Bronchial epithelial cell (primary cell): ENCODE measurements at places on chromosomes 4 and X. TPM values are rescaled to one million over a fixed set of nuclear protein-coding genes. Genes with fewer than 3 reads are reported as not detected.

DNA sequence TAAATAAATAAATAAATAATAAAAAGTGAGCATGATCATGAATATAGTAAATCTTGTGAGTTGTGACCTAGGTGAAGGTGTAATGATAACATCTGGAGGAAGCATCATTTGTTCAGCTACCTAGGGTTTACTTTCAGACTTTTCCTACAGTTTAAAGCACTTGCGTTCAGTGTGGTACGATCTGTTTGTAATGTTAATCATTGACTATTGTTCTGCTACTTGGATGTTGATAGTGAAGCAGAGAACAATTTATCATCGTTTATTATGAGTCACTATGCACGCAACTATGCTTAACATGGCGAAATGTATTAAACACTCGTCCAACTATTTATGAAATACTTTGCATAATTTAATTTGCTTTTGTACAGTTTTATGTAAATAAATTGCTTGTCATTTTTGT is 426.2 kb downstream of the PCDH7 start:
- DNase-seq, result peak; percentile 67

The UGT2B17 gene
- 0.13 TPM in 1 of 2 replicates, not detected in the other for total RNA-seq

The GAGE2A gene
- total RNA-seq, result not detected in 2 replicates

GRCh38 chrX:21382715-21383114 is 8.5 kb downstream of the CNKSR2 start:
- DNase-seq, result peak; percentile 14

The KCTD8 gene
- under 0.01 TPM in 1 of 2 replicates, not detected in the other for total RNA-seq

DNA sequence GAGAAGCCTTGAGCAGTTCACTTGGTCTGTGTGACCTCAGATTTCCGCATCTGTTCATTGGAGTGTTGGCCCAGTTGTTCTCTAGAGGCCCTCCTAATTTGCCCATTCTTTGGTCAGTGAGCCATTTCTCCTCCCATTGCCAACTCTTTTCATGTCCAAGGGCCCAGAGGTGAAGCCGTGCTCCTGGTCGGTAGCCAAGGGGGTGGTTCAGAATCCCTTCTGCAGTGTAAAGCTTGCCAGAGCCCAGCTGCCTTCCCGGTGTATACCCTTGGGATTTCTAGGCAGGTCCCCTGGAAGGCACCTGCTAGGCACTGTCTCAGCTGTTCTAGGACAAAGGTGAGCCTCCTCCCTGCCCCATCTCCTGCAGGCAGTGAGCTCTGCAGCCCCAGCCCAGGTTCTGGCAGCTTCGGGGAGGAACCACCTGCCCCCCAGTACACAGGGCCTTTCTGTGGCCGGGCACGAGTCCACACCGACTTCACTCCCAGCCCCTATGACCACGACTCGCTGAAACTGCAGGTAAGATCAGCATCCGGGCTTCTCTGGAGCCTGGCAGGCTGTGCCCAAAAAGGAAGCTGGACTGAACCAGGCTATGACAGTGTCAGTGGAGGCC is 12.3 kb downstream of the SASH3 start:
- DNase-seq, result no peak

DNA sequence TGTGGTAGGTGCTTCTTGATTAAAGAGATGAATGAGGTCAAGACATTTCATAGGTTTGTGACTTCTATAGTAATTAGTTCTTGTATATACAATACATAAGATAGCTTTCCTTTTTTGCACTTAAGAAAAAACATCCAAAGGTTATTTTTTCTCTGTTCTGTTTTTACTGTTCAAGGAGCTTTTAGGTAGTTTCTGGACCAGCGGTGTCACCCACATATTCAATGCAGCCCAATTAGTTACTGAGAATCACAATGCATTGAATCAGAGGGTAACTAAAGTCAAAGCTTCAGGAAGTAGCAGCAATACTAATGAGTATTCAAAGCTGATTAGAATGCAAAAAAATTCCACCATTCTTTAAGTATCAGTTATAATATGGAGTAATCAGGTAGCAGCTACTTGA is 211.6 kb downstream of the SH2D1A start:
- no peak for DNase-seq

DNA sequence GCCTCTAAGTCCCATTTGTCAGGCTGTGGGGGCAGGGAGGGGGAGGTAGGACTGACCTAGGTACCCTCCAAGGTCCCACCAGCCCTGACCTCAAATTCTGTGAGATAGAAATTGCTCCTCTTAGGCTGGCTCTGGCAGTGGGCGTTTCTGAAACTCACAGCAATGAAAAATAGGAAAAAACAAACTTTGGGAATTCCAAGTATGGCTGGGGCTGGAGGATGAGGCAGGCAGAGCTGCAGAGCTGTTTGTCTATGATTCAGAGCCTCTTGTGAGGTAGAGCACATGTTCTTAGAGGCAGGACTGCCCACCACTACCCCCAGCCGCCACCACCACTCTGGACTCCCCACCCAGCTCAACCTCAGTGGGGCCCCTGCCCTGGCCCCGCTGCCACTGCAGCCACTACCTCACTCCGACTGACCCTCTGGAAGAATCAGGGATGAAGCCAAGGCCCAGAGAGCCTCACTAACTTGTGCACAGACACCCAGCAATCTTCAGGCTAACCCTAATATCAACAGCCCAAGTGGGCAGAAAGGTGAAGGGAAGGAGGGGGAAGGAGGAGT is 98.2 kb downstream of the PJA1 start:
- DNase-seq, result no peak

DNA sequence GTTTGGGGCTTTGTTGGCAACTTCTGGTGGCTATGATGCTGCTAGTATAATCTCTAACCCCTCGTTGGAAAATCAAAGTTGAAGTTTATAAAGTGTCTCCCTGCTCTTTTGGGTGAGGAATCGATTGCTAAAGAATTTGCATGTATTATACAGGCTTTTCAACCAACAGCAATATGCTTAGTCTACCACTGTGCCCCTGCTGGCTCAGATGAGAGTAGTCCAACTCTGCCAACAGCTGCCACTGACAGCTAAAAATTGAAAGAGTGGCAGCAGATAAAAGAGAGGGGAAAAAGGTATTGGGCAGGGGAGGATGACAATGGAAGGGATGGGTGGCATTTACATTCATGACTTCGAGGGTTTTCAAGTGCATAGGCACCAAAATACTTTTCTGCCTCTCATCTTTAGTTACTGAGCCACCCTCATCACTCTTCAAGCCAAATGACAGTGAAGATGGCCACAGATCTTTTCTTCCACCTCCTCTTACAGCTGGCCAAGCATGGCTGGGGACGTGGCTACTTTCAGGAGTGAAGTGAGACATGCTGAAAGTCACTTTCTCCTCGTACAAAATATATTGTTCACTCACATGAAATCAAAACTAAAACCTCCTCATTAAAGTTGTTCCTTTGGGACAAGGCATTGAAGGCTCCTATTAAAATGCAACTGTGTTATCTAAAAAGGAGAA is 2.7 kb upstream of the GRIA3 start:
- DNase-seq, result no peak

DNA sequence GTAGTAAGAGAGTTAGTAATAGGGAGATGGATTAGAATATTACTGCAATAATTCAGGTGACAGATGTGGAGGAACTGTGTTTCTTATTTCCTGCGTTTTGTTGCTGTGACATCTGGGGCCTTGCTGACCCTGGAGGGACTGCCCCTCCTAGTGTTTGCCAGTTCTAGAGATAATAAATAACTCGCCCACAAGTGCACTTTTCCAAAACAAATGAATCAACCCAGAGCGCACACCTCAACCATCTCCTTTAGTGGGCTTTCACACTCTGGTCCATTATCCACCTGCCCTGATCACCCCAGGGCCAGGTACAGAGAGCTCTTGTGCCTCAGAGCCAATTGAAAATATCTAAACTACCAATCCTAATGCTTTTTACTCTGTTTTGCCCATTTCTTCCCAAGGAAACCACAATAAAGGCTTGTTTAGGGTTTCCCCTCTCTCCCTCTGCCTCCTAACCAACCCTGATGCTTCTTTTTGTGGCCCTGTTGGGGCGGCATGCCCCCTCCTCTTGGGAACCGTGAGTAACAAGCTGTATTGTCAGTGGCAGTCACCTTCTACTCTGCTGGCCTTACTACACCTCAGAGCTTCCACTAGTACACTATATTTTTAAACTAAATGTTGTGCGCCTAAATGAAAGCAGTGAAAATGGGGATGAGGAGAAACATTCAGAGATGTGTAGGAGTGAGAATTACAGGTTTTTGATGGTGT is 270.5 kb downstream of the TENM3 start:
- no peak for DNase-seq

The RLIM gene
- 49.8 and 55.8 TPM in 2 replicates for total RNA-seq

GRCh38 chrX:120310861-120311726 is at the start of gene TMEM255A:
TSS of gene TMEM255A (minus strand) at chrX:120311461. CDS start at chrX:120311309, 152 bp downstream.
- no peak for DNase-seq

GRCh38 chr4:12911750-12912358 is 572.3 kb downstream of the RAB28 start:
- no peak for DNase-seq

GRCh38 chr4:158722291-158722916 is 792 bp downstream of the PPID start:
- DNase-seq, result peak; percentile 51

- no peak for DNase-seq
Observed at GRCh38 chr4:52788806-52789205, 37.6 kb upstream of the ERVMER34-1 start.

GRCh38 chr4:41882625-41883347 is 52.4 kb upstream of the TMEM33 start:
- peak; percentile 12 for DNase-seq

DNA sequence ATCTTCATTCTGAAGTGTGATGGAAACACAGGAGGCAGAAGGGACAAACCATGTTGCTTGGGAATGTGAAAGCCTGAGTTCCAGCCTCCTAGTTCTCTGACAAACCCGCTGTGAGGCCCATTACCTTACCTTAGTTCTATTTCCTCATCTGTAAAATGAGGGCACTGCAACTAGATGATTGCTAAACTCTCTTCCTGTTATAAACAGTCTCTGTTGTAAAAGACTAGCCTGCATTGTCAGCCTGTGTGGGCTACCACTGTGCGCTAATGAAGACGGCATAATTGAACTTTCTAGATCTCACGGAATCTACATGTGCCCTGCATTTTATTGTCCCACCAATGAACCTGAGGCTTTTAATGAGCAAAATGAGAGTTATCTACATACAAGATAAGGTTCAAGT is 147.2 kb downstream of the AFF2 start:
- no peak for DNase-seq

- DNase-seq, result no peak
Observed at GRCh38 chr4:63049726-63050125, 1359.5 kb downstream of the TECRL start.

The EPHA5 gene
- total RNA-seq, result under 0.01 TPM in 1 of 2 replicates, not detected in the other

- peak; percentile 68 for DNase-seq
Observed at GRCh38 chr4:177047070-177047850, 254.5 kb upstream of the VEGFC start.
